Urothelium cell line (cell line): ENCODE measurements at places on chromosomes 1 and 21.

GRCh38 chr21:14589855-14590563 lies 43.9 kb upstream of the SAMSN1 start:
- no peak for DNase-seq

GRCh38 chr1:69739251-69739605 lies 171.5 kb downstream of the LRRC7 start:
- no peak for DNase-seq

- no peak for DNase-seq
Observed at GRCh38 chr1:47241114-47242113, 9.4 kb upstream of the TAL1 start.

- DNase-seq = peak; percentile 70
Observed at GRCh38 chr21:19541602-19542001, 1138.0 kb upstream of the TMPRSS15 start.

- DNase-seq = no peak
Observed at GRCh38 chr21:26412885-26413284, 160.2 kb downstream of the CYYR1 start.

- no peak for DNase-seq
Observed at GRCh38 chr1:88399690-88400089, 284.4 kb upstream of the PKN2 start.

- no peak for DNase-seq
Observed at GRCh38 chr1:36919491-36920145, 114.7 kb downstream of the GRIK3 start.

GRCh38 chr1:3543076-3544039 lies 68.0 kb downstream of the MEGF6 start:
- DNase-seq = peak; percentile 47

DNA sequence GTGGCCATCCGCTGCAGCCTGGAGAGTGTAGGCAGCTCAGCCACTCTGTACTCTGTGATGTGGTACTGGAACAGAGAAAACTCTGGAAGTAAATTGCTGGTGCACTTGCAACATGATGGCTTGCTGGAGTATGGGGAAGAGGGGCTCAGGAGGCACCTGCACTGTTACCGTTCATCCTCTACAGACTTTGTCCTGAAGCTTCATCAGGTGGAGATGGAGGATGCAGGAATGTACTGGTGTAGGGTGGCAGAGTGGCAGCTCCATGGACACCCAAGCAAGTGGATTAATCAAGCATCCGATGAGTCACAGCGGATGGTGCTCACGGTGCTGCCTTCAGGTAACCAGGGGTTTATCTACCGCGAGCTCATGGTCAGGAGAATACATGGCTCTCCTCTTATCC lies 24.0 kb downstream of the CD101 start:
- no peak for DNase-seq

DNA sequence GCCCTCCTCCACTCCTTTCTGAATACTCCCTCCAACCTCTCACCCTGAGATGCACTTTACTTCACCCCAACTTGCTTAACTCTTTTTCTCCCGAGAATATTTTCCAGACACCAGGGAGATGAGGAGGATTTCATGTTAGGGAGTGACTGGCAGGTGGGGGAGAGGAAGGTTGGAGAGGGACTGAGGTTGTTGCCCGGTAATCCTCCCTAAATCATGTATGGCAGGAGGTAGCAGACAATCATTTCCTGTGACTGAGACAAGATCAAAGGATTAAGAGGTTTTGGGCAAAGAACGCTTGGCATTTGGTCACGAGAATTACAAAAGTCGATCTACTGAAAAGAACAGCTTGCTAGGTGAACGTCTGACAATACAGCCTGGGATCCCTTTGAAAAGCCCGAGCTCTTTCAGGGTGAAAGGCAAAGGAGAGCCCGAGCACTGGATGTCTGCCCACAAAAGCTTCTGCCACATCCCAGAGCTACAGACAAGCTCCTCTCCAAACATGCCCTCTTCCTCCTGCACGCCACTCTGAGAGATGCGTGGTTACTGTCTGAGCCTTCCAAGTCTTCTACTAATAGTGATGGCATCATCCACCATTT lies 154.1 kb downstream of the DAB1 start:
- no peak for DNase-seq

DNA sequence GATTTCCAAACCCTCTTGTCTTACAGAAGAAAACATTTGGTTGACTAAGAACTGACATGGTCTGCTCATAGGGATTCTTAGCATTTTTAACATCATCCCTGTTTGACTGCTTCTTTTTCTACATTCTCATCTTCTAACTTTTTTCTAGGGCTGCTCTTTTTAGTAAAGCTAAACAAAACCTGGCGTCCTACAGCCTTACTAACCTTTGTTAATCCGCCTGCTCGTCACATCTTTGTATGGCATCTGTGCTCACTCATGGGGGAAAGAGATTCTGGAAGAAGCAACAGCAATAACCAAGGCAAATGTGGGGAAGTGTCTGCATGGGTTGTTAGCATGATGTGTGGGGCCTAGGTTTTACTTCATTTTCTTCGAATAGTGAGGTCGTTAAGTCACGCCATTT lies 92.0 kb downstream of the KIF1B start:
- no peak for DNase-seq

DNA sequence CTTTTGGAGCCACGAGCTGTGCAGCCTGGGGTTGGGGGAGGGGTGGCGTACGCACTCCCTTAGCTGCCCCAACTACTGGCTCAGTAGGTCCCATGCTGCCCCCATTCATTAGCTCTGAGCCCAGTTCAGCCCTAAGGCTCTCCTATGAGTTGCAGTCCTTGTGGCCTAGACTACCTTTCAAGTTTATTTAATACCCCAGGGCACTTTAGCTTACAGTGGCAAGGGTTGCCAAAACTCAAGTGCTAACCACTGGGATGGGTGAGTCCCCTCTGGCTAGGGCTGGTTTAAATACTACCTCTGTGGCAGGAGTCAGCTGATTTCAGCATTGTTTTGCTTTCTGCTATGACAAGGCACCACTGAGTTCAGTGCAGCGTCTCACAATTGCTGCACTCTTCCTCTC lies 118.2 kb downstream of the ODF2L start:
- DNase-seq = no peak

GRCh38 chr1:16451841-16452528 lies 11.5 kb downstream of the NECAP2 start:
- DNase-seq = no peak

- no peak for DNase-seq
Observed at GRCh38 chr1:36165145-36165544, 9.2 kb downstream of the MAP7D1 start.

- DNase-seq = no peak
Observed at GRCh38 chr1:113429461-113430153, 39.3 kb downstream of the MAGI3 start.

DNA sequence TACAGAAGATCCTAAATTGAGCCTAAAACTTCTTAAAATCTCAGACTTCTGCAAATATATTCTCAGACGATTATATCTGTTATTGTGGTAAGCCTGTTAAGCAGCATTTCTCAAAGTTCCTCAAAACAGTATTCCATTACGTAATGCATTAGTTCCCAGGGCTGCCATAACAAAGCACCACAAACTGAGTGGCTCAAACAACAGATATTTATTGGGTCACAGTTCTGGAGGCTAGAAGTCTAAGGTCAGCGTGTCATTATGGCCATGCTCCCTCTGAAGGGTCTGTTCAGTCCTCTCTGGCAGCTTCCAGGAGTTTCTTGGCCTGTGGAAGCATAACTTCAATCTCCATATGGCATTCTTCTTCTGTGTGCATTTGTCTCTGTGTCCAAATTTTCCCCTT lies 103.5 kb upstream of the ST6GALNAC5 start:
- DNase-seq = no peak

DNA sequence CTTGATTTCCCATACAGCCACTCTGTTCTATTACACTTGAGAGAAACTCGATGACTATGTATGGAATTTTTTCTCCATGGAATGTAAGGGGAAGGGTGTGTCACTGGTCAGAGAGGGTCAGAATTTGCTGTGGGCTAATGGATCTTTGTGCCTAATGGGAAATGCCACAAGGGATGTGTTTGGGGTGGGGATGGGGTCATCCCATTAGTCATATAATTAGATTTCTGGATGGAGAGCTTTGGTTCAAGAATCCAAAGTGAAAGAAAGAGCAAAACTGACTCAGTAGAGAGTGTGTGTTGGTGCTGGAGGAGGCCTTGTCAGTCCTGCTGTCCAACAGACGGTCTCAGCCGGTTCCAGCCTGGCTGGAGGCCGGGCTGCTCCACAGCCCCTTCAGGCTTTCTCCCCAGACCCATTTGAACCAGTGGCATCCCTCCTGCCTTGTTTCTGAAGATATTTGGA lies 86.4 kb downstream of the LAMC2 start:
- DNase-seq = peak; percentile 42

- DNase-seq = no peak
Observed at GRCh38 chr1:110673197-110673701, 1.5 kb downstream of the KCNA3 start.

GRCh38 chr1:34380526-34381124 lies 203.9 kb downstream of the C1orf94 start:
- no peak for DNase-seq
